ENCODE measurements at places on chromosomes 5 and 9. TPM values are rescaled to one million over a fixed set of nuclear protein-coding genes. Genes with fewer than 3 reads are reported as not detected.

The LCN1 gene
- not detected for polyA plus RNA-seq

The MARVELD2 gene
- 1.2 TPM for polyA plus RNA-seq

The ERAP2 gene
- polyA plus RNA-seq: 13.7 TPM

The BOD1 gene
- 82.4 TPM for polyA plus RNA-seq

The CCL21 gene
- polyA plus RNA-seq: 20.6 TPM

The FGF18 gene
- 25.1 TPM for polyA plus RNA-seq

The OMD gene
- 3.9 TPM for polyA plus RNA-seq

DNA sequence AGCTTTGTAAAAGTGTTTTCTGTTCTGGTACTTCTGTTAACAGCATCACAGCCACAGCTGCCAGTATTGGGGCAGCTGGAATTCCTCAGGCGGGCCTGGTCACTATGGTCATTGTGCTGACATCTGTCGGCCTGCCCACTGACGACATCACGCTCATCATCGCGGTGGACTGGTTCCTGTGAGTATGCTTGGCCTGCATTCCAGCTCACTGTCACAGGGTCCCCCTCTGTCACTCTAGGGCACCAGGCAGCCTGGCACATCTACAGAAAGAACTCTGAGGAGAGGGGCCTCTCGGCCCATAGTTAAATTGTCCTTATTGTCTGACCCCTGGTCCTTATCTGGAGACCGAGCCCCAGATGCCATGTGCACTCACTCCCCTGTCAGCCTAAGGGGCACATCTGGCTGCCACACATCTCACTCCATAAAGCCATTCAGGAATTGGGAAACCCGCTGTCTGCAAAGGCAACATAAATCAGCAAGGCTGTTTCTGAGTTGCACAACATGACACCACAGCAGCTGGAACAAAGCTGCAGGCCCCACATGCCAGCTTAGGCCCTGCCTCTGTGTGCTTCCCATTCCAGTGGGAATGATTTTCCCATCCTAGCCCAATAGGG is 77.5 kb downstream of the SLC1A3 start:
- H3K27ac ChIP-seq: peak overlapping the region; percentile 95
- no peaks in the 10 kb centered on the region for H3K27me3 ChIP-seq
- peaks cover 26% of the 10 kb centered on the region for H3K36me3 ChIP-seq
- peaks cover 16% of the 10 kb centered on the region for H3K4me1 ChIP-seq
- H3K4me3 ChIP-seq: no peak overlapping the region

GRCh38 chr5:143554187-143554717 is 150.8 kb upstream of the NR3C1 start:
- H3K4me1 ChIP-seq: peaks cover 11% of the 10 kb centered on the region
- DNase-seq: no peak
- H3K36me3 ChIP-seq: no peaks in the 10 kb centered on the region

DNA sequence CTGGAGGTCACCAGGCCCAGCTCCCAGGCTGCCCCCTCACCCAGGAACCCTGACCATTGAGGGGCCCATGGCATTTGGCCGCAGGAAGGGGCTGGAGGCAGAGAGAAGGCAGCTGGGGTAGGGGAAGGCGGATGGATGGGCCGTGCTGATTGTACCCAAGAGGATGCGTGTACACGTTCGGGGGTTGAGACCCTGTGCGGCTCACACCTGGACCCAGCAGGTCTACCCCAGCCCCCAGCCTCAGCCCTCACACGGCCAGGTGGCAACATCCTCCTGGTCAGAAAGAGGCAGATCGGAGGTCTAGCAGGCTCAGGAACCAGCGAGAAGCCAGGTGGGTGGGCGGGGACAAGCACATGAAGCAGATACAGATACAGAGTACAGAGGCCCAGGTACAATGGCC is 33.7 kb downstream of the NACC2 start:
- H3K27me3 ChIP-seq: no peaks in the 10 kb centered on the region
- DNase-seq: no peak
- peaks cover 37% of the 10 kb centered on the region for H3K4me1 ChIP-seq
- H3K4me3 ChIP-seq: no peak overlapping the region

DNA sequence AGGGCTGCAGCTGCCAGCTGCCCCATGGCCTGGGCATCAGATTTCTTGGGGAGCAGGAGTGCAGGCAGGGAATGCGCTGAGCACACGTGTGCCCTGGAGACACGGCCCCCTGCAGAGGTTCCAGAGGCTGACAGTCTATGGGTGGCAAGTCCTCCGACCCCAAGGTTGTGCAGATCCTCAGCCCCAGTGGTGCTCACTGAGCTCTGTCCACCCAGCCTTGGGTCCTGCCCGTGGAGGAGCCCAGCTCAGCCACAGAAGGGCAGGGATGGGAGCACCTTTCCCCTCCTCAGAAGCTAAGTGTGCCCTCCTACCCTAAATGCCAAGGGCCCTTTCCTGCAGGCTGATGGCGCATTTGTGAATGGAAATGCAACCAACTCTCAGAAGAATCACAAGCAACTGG is 341.0 kb downstream of the IRX2 start:
- H3K36me3 ChIP-seq: no peaks in the 10 kb centered on the region
- H3K4me1 ChIP-seq: no peaks in the 10 kb centered on the region
- no peak for DNase-seq
- H3K27me3 ChIP-seq: peaks cover 2% of the 10 kb centered on the region
- H3K27ac ChIP-seq: no peak overlapping the region

- H3K27me3 ChIP-seq: peaks cover 6% of the 10 kb centered on the region
- no peak for DNase-seq
- no peak overlapping the region for H3K27ac ChIP-seq
- no peaks in the 10 kb centered on the region for H3K4me1 ChIP-seq
- no peak overlapping the region for H3K4me3 ChIP-seq
Observed at GRCh38 chr9:135671591-135672041, 8.5 kb downstream of the LCN9 start.

- no peaks in the 10 kb centered on the region for H3K36me3 ChIP-seq
- no peaks in the 10 kb centered on the region for H3K27me3 ChIP-seq
- H3K4me1 ChIP-seq: no peaks in the 10 kb centered on the region
- H3K4me3 ChIP-seq: no peak within 1 kb of the TSS
- H3K27ac ChIP-seq: no peak within 1 kb of the TSS
- no peak for DNase-seq
Observed at GRCh38 chr9:84340535-84340934, at the start of gene SLC28A3. SLC28A3 (minus strand) TSS chr9:84340758; CDS start chr9:84340633, 125 bp downstream.

DNA sequence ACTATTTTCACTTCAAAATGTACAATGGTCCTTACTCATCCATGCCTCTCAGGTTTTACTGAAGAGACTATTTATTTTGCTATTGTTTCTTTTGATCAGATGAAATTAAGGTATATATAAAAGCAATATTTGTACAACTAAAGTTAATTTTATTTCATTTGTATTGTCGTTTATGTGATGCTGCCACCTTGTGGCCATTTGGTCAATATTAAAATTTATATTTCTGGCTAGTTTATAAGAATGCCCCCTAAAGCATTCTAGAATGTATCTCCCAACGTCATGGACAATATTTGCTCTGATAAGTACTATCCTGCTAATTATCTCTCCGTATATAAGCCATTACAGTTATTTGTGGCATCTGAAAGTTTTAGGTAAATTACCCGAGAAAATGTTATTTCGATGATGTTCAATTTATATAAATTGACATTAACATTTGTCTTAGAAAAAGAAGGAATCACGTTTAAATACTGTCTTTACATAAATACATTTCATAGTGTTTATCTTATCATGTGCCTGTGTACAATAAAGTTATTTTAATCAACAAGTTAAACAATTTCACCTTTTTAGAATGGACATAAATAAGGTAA is 680.0 kb downstream of the TAF11L14 start:
- H3K27me3 ChIP-seq: no peaks in the 10 kb centered on the region
- H3K27ac ChIP-seq: no peak overlapping the region
- no peaks in the 10 kb centered on the region for H3K36me3 ChIP-seq
- H3K4me3 ChIP-seq: no peak overlapping the region

GRCh38 chr9:110588296-110588695 is 8.8 kb upstream of the SVEP1 start:
- H3K27ac ChIP-seq: no peak overlapping the region
- no peaks in the 10 kb centered on the region for H3K27me3 ChIP-seq
- H3K4me1 ChIP-seq: no peaks in the 10 kb centered on the region
- no peak overlapping the region for H3K4me3 ChIP-seq
- DNase-seq: no peak
- H3K36me3 ChIP-seq: no peaks in the 10 kb centered on the region

DNA sequence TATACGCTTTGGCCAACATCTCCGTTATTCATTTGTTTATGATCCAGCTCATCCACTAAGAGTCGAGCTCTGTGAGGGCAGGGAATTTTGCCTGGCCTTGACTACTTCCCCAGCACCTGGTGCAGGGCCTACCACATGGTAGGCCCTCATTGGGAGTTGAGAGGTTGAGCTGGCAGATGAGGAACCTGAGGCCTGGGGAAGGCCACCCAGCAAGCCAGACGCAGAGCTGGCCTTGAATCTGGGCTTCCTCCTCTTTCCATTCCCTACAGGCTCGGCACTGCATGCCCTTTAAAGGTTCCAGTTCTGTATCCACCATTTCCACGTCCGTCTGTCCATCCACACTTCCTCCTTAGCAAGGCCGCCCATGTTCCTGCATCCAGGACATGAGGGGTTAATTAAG is 24.2 kb downstream of the KCNMB1 start:
- H3K27me3 ChIP-seq: no peaks in the 10 kb centered on the region
- DNase-seq: no peak
- H3K4me3 ChIP-seq: no peak overlapping the region
- no peak overlapping the region for H3K27ac ChIP-seq

- H3K27ac ChIP-seq: no peak overlapping the region
- H3K4me3 ChIP-seq: no peak overlapping the region
- H3K36me3 ChIP-seq: no peaks in the 10 kb centered on the region
- H3K4me1 ChIP-seq: no peaks in the 10 kb centered on the region
- no peaks in the 10 kb centered on the region for H3K27me3 ChIP-seq
Observed at GRCh38 chr5:22908129-22908528, 55.0 kb upstream of the CDH12 start.

- no peaks in the 10 kb centered on the region for H3K36me3 ChIP-seq
- H3K4me3 ChIP-seq: peak overlapping the region; percentile 28
Observed at GRCh38 chr9:122213589-122214413, 15.0 kb downstream of the LHX6 start.

GRCh38 chr9:136806631-136807201 is 1.0 kb upstream of the RABL6 start:
- peak overlapping the region; percentile 56 for H3K4me3 ChIP-seq
- H3K27me3 ChIP-seq: peaks cover 10% of the 10 kb centered on the region
- H3K4me1 ChIP-seq: peaks cover 33% of the 10 kb centered on the region
- H3K36me3 ChIP-seq: peaks cover 11% of the 10 kb centered on the region
- no peak overlapping the region for H3K27ac ChIP-seq
- DNase-seq: peak; percentile 11

DNA sequence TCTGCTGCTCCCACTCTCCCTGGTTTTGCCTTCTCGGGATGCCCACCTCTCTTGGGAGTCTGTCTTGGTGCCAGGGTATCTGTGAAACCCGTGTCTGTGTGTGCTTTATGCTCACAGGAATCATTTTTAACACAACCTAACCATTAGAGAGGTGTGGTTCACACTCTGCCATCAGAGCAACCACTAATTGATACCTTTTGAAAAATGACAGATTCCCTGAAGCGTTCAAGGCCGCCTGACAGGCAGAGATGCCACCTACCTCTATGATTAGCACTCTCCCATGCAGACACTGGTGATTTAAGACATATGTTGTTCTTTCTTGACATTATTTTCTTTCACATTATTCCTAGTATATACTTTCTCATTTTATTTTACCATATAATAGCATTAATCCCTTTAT is 207.3 kb upstream of the SGCD start:
- no peaks in the 10 kb centered on the region for H3K36me3 ChIP-seq
- H3K27me3 ChIP-seq: no peaks in the 10 kb centered on the region
- H3K27ac ChIP-seq: no peak overlapping the region
- H3K4me1 ChIP-seq: peaks cover 2% of the 10 kb centered on the region
- DNase-seq: no peak
